ENCODE measurements at places on chromosomes 5 and 9.

- no peak for DNase-seq
Observed at GRCh38 chr5:159768243-159768642, 148.0 kb upstream of the ADRA1B start.

- no peak for DNase-seq
Observed at GRCh38 chr9:19496321-19497050, 87.7 kb downstream of the ACER2 start.

DNA sequence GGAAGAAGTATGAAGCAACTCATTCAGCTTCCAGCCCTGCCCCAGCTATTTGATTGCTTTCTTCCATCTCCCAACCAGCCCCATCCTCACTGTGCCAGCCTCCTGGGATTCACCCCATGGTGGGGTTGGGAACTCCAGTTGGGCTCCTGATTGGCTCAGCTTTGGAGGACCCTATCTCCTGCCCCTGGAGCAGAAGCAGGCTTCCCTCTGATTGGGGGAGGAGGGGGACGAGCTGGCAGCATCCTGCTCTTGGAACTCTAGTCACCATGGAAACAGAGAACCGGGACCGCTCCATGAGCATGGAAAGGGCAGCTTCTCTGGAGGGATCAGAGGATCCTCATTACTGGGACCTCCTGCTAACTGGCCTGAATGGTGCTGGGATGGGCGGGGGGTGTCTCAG lies 2.6 kb downstream of the SLC6A7 start:
- no peak for DNase-seq

- DNase-seq: no peak
Observed at GRCh38 chr5:81268521-81269196, 32.7 kb upstream of the ZCCHC9 start.

- no peak for DNase-seq
Observed at GRCh38 chr5:43256261-43256966, 56.8 kb downstream of the HMGCS1 start.

GRCh38 chr5:42854795-42855194 lies 43.1 kb upstream of the SELENOP start:
- no peak for DNase-seq

DNA sequence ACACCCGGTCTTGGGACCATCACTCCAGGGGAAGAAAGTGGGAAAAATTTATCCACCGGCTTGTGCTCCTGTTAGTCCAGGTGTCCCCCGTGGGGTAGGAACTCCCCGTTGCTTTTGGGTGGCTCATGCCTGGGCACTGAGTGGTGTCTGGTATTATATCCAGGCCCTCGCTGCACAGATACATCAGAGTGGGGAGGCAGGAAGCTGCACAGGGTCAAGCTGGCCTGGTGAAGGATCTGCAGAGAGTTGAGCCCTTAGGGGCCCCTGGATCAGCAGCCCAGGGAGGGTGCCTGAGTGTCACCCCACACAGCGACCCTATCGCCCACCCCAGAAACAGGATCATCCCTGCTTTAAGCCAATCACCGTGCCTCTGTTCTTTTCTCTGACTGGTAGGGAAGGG lies 24.4 kb upstream of the COL5A1 start:
- DNase-seq: no peak

DNA sequence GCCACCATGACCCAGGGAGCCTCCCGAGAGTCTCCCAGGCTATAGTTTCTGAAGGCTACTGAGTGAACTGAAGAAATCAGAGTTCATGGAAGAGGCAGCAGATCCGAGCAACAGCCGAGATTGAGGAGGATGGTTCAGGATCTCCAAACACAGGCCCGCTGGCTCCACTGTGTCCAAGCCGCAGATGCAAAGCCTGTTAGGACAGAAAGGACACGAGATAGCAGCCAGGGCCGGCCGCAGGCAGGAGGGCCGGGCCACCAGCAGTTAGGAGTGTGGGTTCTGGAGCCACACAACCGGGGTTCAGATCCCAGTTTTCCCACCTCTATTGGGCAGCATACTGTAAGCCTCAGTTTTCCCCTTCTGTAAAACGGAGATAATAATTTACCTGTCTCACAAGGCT lies 27.7 kb downstream of the NEK6 start:
- DNase-seq: no peak

GRCh38 chr9:134307674-134308638 lies 18.3 kb upstream of the RXRA start:
- no peak for DNase-seq

DNA sequence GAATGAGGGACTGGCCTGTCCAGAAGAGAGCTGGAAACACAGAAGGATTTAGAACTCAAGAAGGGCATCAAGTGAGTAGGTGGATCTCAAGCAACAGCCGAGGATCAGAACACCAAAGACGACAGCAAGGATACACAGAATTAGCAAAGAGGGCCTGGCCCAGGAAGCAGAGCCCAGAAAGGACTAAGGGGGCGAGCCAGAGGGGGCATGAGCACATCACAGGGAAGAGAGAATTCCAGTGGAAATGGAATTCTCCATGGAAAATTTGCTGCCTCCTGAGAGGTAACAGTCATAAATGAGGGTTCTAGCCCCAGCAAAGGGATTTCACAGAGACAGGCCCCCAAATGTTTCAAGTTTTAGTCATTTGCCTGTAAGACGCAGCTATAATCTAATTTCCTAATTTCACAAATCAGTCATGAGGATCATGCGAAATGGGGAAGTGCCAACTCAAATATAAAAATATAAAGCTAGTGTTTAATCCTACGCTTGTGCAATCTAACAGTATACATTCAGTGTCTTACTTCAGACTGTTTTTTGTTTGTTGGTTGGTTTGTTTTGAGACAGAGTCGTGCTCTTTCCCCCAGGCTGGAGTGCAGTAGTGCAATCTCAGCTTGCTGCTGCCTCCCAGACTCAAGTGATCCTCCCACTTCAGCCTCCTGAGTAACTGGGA lies 46.7 kb downstream of the FNBP1 start:
- no peak for DNase-seq

GRCh38 chr5:180170810-180171567 lies 38.0 kb downstream of the RASGEF1C start:
- no peak for DNase-seq

GRCh38 chr9:34600908-34601307 lies 11.0 kb downstream of the RPP25L start:
- no peak for DNase-seq

GRCh38 chr9:135302329-135303279 lies 177.0 kb upstream of the PPP1R26 start:
- no peak for DNase-seq

- no peak for DNase-seq
Observed at GRCh38 chr9:131234799-131235479, 41.4 kb downstream of the FAM78A start.

DNA sequence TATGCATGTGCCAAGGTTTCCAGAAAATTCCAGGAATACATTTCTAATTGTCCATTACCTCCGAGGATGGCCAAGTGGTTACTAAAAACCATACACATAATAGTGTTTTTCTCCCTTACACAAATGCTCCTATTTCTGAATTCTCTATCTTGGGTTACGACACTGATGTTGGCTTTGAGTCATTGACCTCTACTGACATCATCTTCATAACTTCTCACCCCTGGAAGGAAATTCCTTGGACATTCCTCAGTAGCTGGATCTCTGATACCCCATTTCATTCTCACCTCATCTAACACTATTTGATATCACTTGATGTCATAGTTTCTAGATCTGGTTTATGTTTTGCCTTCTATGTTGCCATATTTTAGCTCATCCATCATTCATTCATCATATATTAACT lies 287.2 kb downstream of the CTNND2 start:
- DNase-seq: no peak

GRCh38 chr5:141909212-141909611 lies 14.5 kb upstream of the DELE1 start:
- no peak for DNase-seq

- no peak for DNase-seq
Observed at GRCh38 chr9:117000834-117001233, 313.7 kb downstream of the TRIM32 start.

All from NCI-H1436 treated with DMSO at 0.1 percent for 48 hours (cell line).